ENCODE measurements at places on chromosomes 4 and X. TPM values are rescaled to one million over a fixed set of nuclear protein-coding genes. Genes with fewer than 3 reads are reported as not detected.

The PCDH11X gene
- total RNA-seq: not detected

The APLN gene
- 1,492 TPM for total RNA-seq

The C4orf51 gene
- total RNA-seq: not detected

The PDLIM3 gene
- 11.4 TPM for total RNA-seq

The MAGEA2 gene
- not detected for total RNA-seq

The EFNB1 gene
- 130 TPM for total RNA-seq

The GNL3L gene
- 33.3 TPM for total RNA-seq

The EMCN gene
- total RNA-seq: 43.6 TPM

The LAMP2 gene
- total RNA-seq: 215 TPM

The CT47B1 gene
- not detected for total RNA-seq

The KIF4A gene
- 6.3 TPM for total RNA-seq

The SOWAHD gene
- total RNA-seq: not detected

The PCDH19 gene
- 0.34 TPM for total RNA-seq

The TLR6 gene
- total RNA-seq: 2.9 TPM

The PNMA3 gene
- total RNA-seq: not detected

The NKX1-1 gene
- total RNA-seq: not detected

The LRP2BP gene
- 0.24 TPM for total RNA-seq

The BMX gene
- total RNA-seq: 24.9 TPM

The SASH3 gene
- not detected for total RNA-seq

The JADE3 gene
- total RNA-seq: 9.9 TPM

The KLB gene
- total RNA-seq: not detected

The MORC4 gene
- 16.3 TPM for total RNA-seq

The CT45A2 gene
- total RNA-seq: not detected
